ENCODE measurements at places on chromosomes 6 and 20.

- DNase-seq = no peak
Measured at GRCh38 chr6:72943699-72944098, 281.6 kb downstream of the KHDC1L start.

DNA sequence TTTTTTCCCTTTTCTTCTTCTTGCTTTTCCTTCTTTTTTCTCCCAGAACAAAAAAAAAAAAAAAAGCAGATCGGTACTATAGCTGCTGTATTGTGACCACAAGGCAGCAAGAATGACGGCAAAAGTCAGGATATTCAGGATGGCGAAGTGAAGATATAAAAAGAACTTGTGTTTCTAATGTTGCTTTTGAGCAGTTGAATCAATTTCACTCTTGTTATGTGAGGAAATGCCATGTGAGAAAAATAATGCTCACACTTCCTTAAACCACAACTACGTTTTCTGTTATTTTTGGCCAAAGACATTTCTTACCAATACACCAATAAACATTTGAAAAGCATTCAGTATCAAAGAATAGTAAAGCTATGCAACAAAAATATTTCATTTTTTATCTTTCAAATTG lies 510.5 kb downstream of the HACE1 start:
- no peak for DNase-seq

DNA sequence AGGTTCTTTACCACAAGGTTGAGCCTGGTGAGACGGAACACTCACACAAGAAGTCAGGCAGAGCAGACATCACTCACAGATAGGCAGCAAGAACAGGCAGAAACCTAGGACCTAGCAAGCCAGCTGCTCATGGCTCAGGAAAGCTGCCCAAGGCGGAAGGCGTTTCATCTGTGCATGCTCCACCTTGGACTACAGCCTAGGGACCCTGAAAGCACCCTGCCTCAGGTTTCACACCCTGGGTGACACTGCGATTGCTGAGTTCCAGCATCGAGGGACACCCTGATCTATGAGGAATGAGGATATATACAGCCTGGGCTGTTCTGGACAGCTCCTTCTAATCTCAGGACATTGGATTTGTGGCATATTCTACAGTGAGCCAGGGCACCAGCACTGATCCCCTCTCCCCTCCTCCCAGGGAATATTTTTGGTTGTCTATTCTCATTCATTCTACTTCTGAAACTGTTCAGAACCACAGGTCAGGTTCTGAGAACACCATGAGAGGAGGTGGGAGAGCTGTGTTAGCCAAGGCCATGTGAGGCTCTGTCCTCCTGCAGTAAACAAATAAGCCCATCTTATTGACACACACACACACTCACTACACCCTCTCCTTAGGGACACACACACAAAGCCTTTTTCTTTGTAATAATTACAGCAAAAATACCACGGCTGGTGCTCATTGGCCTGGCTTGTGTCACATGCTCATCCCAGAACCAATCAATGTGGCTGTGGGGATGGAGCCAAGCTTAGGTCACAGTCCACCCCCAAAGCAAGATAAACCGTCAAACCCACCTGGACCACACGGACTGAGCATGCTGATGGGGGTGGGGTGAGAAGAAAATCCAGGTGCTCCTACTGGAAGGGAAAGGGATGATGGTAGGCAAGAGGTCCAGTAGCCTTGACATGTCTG lies 26.3 kb upstream of the PMEPA1 start:
- DNase-seq = no peak

DNA sequence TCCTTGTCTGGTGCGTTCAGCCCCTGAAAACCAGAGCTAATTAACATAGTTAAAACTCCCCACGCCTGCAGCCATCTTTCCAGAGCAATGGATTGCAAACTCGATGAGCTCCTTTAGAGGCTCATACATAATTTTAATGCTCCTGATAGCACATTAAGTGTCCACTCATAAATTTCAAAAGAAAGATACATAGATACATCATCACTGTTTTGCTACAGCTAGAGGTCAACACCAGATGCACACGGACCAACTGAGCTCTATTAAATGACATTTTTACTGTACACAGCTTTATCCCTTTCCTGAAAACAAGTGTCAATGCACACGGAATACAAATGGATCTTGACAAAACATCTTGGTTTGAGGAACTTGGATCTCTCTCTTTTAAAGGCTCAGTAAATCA lies 91.3 kb upstream of the HDAC2 start:
- no peak for DNase-seq

- no peak for DNase-seq
Measured at GRCh38 chr20:44914924-44915323, 5.1 kb downstream of the PABPC1L start.

- DNase-seq = no peak
Measured at GRCh38 chr6:80789912-80790570, 683.6 kb downstream of the BCKDHB start.

DNA sequence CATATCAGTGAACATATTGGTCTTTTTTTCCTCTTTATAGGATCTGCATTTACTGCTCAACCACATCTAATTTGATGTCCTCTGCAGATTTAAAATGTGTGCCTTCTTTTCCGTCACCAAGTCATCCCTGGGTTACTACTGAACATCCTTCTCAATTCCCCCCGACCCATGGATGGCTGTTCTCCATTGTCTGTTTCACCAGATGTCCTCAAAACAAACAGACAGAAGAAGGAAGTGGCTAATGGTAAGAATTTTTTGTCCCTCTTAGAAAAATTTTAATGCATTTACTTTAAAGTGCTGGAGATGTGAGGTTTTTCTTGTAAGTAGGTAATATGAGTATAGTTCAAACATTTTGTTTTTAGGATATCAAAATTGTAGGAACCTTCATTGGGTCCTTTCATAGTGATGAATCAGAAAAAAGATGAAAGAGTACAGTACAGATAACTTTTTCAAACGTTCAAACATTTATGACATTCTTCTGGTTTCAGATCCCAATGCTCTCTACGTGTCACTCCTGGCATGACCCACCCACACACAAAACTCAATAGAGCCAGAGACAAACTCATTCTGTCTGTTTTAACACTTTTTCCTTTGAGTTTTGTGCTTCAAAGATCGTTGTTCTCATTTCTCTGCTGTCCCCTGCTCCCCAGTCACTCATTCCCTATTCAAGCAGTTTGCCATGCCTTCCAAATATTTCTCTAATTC lies 276.4 kb downstream of the PRL start:
- DNase-seq = no peak

- no peak for DNase-seq
Measured at GRCh38 chr6:98831959-98832283, 2.5 kb upstream of the POU3F2 start.

All from effector CD4-positive, alpha-beta T cell (primary cell).